Purkinje cell (primary cell): ENCODE measurements at places on chromosomes 11 and 22. TPM values are rescaled to one million over a fixed set of nuclear protein-coding genes. Genes with fewer than 3 reads are reported as not detected.

Gene RFPL1
- not detected in 2 replicates for polyA plus RNA-seq

Gene UBQLN3
- polyA plus RNA-seq = not detected in 2 replicates

Gene TPBGL
- 1.0 TPM in 1 of 2 replicates, not detected in the other for polyA plus RNA-seq

Gene CRYBB3
- not detected in 2 replicates for polyA plus RNA-seq

Gene TYR
- not detected in 2 replicates for polyA plus RNA-seq
